PC-9 (cell line): ENCODE measurements at places on chromosomes 3 and 15. TPM values are rescaled to one million over a fixed set of nuclear protein-coding genes. Genes with fewer than 3 reads are reported as not detected.

CLDND1 gene
- 143 and 152 TPM in 2 replicates for total RNA-seq

ZNF620 gene
- total RNA-seq: 4.1 and 4.7 TPM in 2 replicates

TRPM1 gene
- not detected in 2 replicates for total RNA-seq

JMJD7 gene
- 6.5 and 11.7 TPM in 2 replicates for total RNA-seq

NGRN gene
- 57.4 TPM in 2 replicates for total RNA-seq

AP3B2 gene
- total RNA-seq: not detected in 2 replicates

SLC35G2 gene
- total RNA-seq: 3.1 and 5.0 TPM in 2 replicates

GOLGA8R gene
- 0.90 and 1.4 TPM in 2 replicates for total RNA-seq
